Epithelial cell of prostate (primary cell): ENCODE measurements at places on chromosomes 3 and 15.

- no peak for DNase-seq
Measured at GRCh38 chr15:85616549-85617110, 178.1 kb downstream of the KLHL25 start.

DNA sequence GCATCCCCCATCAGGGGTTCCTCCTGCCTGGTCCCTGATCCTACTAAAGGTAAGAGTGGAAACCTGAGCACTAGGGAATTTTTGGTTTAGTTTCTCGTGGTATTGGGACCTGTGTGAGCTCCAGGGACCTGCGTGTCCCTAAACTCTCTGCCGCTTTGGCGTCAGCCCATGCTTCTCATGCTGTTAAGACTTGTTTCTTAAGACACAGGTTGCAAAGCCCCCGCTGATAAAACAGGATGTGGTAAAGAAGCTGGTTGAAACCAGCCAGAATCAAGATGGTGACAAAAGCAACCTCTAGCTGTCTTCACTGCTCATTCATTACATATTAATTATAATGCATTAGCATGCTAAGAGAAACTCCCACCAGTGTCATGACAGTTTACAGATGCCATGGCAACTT lies 64.6 kb downstream of the LYZL4 start:
- no peak for DNase-seq

DNA sequence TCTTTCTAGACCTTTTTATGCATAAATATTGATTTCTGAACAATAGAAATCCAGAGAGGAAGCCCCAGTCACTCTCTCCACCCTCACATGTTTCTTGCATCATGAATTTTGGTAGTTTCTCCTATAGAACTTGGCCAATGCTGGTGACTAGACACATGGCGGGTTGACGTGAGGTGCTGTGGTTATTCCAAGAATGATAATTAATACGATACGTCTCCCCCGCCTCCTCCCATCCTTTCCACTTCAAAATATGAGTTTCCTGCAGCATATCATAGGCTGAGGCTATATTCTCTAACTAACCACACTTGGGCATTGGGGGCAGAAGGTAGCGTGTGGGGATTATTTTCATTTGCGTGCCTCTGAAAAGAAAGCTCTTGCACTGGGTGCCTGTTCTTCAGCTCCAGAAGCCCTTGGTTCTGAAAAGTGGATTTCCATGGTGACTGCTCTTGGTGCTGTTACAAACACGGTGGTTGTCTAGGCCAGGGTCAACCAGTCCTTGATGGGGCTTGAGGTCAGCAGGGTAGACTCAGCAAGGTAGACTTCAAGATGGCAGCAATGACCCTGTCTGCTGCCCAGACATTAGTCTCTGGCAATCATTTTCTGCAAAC lies 5.3 kb downstream of the TNFSF10 start:
- no peak for DNase-seq

GRCh38 chr15:101579631-101580163 lies 72.5 kb downstream of the TM2D3 start:
- DNase-seq = no peak

DNA sequence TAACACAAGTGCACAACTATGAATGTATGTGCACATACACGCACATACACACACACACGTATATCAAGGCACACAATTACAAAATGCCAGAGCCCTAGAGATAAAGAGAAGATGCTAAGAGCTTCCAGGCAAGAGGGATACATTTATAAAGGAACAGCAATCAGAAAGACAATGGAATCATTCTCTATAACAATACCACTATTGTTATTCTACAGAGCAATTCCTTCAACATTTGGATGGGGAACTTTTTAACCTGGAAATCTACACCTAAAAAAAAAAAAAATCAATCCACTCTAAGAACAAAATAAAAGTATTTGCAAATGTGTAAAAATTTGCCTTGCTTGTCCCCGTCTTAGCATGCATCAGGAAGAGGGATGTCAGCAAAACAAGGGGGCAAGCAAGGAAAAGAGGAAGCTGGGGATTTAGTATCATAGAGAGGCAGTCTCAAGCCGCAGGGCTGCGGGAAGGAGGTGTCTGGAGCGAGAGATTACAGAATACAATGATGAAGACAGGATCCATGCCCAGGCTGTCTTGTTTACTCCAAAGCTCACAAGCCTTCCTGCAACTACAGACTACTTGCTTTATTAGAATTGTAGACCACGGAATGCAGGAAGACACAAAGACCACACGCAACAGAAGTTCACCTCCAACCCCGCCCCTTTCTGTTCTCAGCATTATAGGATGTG lies 220.2 kb downstream of the NTRK3 start:
- no peak for DNase-seq

- DNase-seq = no peak
Measured at GRCh38 chr3:56323986-56324420, 144.3 kb downstream of the ERC2 start.

- no peak for DNase-seq
Measured at GRCh38 chr15:39419651-39420050, 161.2 kb upstream of the THBS1 start.

DNA sequence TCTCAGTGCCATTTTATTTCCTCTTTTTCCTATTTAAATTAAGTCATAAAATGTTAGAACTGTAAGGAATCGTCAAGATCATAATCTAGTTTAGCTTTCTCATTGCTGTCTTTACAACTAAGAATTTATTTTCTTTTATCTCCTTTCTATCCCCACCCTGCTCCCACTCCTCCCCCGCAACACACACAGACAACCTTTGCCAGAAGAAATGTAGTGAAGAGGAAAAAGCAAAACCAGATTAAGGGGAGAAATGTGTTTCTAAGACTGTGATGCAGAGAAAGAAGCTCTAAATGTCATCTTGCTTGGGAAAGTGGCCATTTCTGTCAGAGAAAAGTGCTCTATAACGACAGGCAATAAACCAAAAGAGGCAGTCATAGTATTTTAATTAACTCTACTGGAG lies 78.3 kb upstream of the MLF1 start:
- no peak for DNase-seq

DNA sequence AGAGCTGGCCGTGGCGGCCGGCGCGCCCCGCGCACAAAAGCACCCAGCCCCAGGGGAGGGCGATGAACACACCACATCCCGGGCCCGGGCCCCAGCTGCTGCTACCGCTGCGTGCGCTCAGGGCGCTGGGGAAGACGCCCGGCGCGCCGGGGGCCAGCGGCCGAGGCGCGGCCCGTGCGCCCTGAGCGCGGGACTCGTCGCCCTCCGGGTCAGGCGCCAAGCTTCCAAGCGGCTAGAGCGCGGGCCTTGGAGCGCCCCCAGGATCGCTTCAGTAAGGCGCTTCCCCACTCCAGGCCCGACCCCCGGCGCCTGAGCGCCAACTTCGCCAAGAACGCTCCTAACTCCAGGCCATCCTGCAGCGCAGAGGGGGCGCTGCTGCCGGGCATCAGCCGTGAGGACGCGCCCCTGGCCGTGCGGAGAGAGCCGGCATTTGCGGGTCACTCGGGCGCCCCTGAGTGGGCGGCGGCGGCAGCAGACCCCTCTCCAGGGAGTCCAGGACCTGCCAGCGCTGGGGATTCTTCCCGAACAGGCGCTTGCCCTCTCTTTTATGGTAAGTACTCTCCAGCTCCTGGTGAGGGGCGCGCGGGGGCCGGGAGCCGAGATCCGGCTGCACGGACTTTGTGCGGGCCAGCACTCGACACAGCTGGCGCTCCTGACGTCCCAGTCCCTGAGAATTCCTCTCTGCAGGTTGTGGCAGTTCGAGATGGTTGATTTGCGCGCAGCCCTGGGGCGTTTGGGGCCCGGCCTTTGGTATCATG lies 475 bp downstream of the SPSB4 start:
- no peak for DNase-seq

- DNase-seq = no peak
Measured at GRCh38 chr3:32110233-32110760, 3.9 kb downstream of the GPD1L start.

- no peak for DNase-seq
Measured at GRCh38 chr3:13189639-13190377, 116.6 kb upstream of the IQSEC1 start.

- DNase-seq = no peak
Measured at GRCh38 chr3:140233702-140234101, 298.7 kb downstream of the CLSTN2 start.

- no peak for DNase-seq
Measured at GRCh38 chr15:68349151-68349550, 71.6 kb downstream of the FEM1B start.

- no peak for DNase-seq
Measured at GRCh38 chr3:165854696-165855095, 17.5 kb upstream of the BCHE start.

- no peak for DNase-seq
Measured at GRCh38 chr3:195039180-195039843, 231.6 kb downstream of the XXYLT1 start.

DNA sequence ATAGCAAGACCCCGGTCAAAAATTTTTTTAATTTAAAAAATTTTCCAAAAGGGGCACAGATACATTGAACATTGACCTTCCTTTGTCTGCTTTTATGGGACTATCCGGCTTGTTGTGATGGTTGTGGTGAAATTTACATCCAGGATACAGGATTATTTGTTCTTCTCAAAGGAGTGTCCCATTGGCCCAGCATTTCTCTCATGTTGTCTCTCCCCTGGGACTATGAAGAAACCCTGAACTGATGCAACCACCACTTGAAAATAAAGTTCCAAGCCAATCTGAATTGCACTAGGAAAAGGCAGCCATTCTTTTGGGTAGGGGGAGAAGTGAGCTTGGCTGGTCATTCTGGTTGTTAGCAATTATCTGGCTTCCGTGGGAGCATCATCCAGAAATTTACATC lies 58.4 kb downstream of the PPARG start:
- DNase-seq = no peak

- DNase-seq = no peak
Measured at GRCh38 chr15:39919411-39919747, 687 bp downstream of the GPR176 start.

DNA sequence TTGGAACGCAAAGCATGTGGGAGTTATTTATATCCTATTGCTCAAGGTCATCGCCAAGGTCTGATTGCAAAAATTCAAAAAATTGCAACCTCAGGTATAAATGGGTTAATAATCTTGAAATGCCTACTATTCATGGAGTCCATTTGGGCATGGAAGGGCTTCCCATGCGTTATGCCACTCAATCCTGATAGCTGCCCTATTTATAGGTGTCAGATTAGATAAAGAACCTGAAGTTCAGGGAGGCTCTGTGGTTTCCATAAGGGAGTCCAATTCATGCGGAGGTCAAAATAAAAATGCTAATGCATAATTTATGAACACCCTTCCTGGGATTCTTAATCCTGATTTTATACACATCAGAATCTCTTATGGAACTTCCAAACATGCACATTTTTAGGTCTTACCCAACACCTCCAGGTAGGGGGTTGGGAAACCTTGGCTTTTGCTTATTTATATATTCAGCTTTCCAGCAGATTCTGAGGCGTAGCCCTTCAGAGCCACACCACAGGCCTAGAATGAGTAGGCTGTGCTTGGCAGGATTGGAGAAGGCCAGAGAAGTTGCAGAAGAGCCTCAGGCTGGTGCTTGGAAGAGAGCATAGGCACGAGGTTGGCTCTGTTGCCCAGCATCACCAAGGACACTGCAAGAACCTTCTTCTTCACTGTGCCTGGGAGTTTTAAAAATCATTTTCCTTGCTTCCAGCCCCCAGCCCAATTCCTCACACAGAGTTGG lies 324.4 kb upstream of the CFAP20DC start:
- no peak for DNase-seq

DNA sequence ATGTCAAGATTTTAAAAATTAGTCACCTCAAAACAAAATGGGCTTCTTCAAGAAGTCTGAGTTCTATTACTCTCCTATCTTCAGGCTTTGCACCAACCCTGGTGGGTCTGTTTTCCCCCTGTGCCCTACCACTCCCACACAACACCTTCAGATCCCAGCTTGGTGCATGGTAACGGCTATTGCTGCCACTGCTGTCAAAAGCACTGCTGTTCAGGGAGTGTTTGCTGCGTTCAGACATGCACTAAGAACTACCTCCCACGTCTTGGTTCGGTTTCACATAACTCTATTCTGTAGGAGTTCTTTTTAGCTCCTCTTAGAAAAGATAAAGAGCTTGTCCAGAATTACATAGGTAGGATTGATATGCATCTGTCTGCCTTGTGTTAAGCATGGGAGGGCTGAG lies 799.2 kb downstream of the NR2F2 start:
- no peak for DNase-seq

GRCh38 chr15:35115155-35115725 lies 30.1 kb upstream of the NANOGP8 start:
- DNase-seq = no peak

DNA sequence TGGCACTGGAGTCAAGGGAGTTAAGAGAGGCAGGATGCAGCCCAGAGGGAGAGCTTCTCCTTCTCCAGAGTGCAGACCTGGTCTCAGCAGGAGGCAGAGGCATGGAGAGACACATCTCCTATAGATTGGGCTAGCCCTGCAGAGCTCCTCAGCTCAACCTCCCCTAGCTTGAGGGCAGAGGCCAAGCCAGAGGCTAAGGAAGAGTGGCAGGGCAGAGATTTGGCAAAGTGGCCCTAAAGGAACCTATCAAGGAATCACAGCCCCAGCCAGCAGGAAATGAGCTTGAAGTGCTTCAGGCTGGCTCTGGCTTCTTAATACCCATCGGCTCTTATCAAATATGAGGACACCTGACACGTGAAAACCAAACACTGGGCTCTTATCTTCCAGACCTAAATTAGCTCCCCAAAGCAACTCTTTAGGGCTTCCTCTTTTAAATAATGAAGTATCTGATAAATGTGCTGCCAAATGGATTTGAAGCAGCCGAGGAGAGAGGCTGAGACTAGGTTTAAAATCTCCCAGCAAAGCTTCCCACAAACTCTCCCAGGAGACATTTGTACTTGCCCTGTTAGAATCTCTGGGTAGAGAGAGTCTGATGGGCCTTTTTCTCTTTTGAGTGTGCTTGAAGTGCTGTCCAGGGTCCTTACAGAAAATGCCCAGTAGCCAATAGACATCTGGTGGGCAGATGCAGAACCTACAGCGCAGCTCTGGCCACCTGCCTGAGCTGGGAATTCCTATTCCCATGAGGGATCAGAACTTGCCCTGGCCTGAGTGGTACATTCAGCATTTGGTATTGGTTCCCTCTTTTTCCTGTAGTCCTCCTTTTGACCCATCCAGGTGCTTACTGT lies 271.4 kb downstream of the CLSTN2 start:
- no peak for DNase-seq

GRCh38 chr3:4888913-4889846 lies 90.1 kb upstream of the BHLHE40 start:
- no peak for DNase-seq

- DNase-seq = no peak
Measured at GRCh38 chr3:15289661-15290060, 42.7 kb downstream of the SH3BP5 start.

DNA sequence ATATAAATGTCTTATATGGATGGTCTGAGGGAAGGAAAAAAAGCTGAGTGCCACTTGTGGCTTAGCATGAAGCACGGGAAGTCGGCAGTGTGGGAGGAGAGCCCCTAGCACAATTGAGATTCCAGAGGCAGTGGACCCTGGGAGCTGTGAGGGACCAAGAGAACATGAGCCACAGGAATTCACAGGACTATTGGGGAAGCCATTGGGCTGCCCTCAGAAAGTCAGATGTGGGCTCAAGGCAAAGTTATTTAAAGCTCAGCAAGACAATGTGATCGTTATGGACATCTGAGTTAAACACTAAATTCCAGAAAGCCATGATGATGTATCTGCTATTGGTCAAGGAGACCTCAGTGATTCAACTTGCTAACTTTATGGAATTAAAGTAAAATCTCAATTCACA lies 380.8 kb upstream of the IL12A start:
- no peak for DNase-seq
